ENCODE measurements at places on chromosomes 6 and 20.

DNA sequence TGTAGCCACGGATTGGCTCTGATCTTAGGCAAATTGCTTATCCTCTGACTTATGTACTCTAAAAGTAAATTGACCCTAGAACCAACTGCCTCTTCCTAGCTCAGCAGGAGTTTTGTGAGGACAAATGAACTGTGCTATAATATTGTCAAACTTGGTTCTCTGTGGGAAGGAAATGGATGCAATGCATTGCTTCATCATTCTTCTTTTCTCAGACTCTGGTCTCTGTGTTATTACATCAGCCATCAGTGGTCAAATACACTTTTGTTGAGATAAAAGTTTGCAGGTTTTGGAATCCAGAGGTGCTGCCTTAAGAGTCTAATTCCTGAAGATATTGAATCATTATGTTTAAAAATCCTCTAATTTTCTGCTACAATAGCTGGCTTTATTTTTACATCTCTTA, 64.9 kb downstream of the SLC24A3 start:
- no peak overlapping the region for H3K4me3 ChIP-seq
- no peaks in the 10 kb centered on the region for H3K27me3 ChIP-seq
- DNase-seq: no peak
- H3K36me3 ChIP-seq: no peaks in the 10 kb centered on the region

DNA sequence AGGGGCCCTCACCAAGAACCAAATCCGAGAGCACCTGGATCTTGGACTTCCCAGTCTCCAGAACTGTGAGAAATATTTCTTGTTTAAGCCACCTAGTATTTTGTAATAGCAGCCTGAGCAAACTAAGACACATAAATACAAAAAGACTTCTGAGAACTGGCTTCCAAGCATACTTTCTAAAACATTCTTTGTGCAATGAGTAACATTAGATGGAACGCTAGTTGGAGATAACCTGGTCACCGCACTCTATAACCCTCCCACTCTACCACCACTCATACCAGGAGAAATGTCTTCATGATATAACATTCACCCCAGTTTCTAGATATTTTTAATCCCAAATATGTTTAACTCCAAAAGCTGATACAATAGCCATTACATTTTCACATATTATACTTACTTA, 169.5 kb upstream of the THEMIS start:
- DNase-seq: no peak
- H3K27ac ChIP-seq: no peak overlapping the region
- H3K4me3 ChIP-seq: no peak overlapping the region
- no peaks in the 10 kb centered on the region for H3K4me1 ChIP-seq

DNA sequence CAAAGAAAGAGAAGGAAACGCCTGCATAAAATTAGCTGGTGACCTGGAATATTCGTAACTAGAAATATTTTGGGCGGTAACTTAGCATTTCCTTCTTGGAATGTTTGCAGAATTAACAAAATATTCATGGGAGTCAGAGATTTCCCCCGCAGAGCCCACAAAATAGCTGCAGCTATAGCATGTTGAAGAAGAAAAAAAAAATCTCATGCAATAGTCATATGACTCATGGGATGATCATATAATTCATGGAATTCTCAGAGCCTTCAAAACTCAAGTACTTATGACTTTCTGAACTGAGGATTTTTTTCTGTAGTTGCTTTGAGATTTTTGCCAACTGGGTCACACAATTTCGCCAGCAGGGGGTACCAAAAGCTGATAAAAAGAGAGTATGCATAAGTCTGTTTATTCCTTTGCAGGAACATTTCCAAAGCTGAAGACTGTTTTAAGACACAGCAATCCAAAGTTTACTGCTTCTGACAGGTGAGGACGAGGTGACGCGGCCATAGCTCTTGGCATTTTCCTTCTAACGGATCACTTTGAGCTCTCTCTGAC, 586.0 kb upstream of the CHD6 start:
- no peaks in the 10 kb centered on the region for H3K4me1 ChIP-seq
- H3K4me3 ChIP-seq: no peak overlapping the region
- no peak overlapping the region for H3K27ac ChIP-seq
- H3K27me3 ChIP-seq: no peaks in the 10 kb centered on the region
- no peak for DNase-seq

GRCh38 chr6:39543950-39544349, 181.3 kb downstream of the KIF6 start:
- no peak overlapping the region for H3K27ac ChIP-seq
- H3K4me1 ChIP-seq: no peaks in the 10 kb centered on the region
- H3K36me3 ChIP-seq: no peaks in the 10 kb centered on the region
- no peak overlapping the region for H3K4me3 ChIP-seq
- H3K27me3 ChIP-seq: no peaks in the 10 kb centered on the region
- DNase-seq: no peak

- H3K4me1 ChIP-seq: no peaks in the 10 kb centered on the region
- H3K27me3 ChIP-seq: no peaks in the 10 kb centered on the region
- no peak for DNase-seq
- H3K4me3 ChIP-seq: no peak overlapping the region
- no peak overlapping the region for H3K27ac ChIP-seq
Observed at GRCh38 chr20:3011752-3012151, 31.7 kb upstream of the GNRH2 start.

DNA sequence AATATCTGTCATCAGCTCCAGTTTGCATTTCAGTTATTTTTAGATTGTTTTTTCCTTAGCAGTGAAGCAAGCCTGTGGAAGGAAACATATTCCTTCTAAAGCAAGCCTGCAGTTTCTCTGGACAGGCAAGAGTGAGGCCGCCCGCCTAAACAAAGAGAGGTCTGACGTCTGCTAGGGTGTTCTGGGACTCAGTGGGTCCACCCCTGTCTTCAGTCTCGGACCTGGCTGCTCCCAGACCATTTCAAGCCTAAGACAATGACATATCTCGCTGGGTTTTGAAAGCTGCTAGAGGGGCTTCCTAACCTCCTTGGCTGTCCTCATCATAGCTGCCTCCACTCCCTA, 36.8 kb upstream of the RNF24 start:
- no peak overlapping the region for H3K27ac ChIP-seq
- DNase-seq: no peak
- H3K36me3 ChIP-seq: no peaks in the 10 kb centered on the region
- H3K4me1 ChIP-seq: no peaks in the 10 kb centered on the region
- H3K27me3 ChIP-seq: no peaks in the 10 kb centered on the region

- no peaks in the 10 kb centered on the region for H3K36me3 ChIP-seq
- H3K27me3 ChIP-seq: no peaks in the 10 kb centered on the region
- no peak overlapping the region for H3K4me3 ChIP-seq
- no peak overlapping the region for H3K27ac ChIP-seq
Observed at GRCh38 chr6:11812951-11813350, 34.3 kb upstream of the ADTRP start.

- no peak overlapping the region for H3K4me3 ChIP-seq
- H3K4me1 ChIP-seq: no peaks in the 10 kb centered on the region
- no peak for DNase-seq
- no peaks in the 10 kb centered on the region for H3K36me3 ChIP-seq
- no peaks in the 10 kb centered on the region for H3K27me3 ChIP-seq
Observed at GRCh38 chr6:53309901-53310300, 38.8 kb downstream of the ELOVL5 start.

GRCh38 chr6:69732640-69733039, 64.2 kb downstream of the LMBRD1 start:
- no peak overlapping the region for H3K4me3 ChIP-seq
- H3K27me3 ChIP-seq: no peaks in the 10 kb centered on the region
- no peaks in the 10 kb centered on the region for H3K36me3 ChIP-seq
- no peak for DNase-seq
- H3K4me1 ChIP-seq: no peaks in the 10 kb centered on the region
- no peak overlapping the region for H3K27ac ChIP-seq

GRCh38 chr20:59640267-59640666, 35.9 kb downstream of the PHACTR3 start:
- H3K27ac ChIP-seq: no peak overlapping the region
- DNase-seq: no peak
- no peak overlapping the region for H3K4me3 ChIP-seq

GRCh38 chr6:152428126-152428525, 209.0 kb downstream of the SYNE1 start:
- no peaks in the 10 kb centered on the region for H3K4me1 ChIP-seq
- no peak overlapping the region for H3K27ac ChIP-seq
- DNase-seq: no peak
- no peak overlapping the region for H3K4me3 ChIP-seq

DNA sequence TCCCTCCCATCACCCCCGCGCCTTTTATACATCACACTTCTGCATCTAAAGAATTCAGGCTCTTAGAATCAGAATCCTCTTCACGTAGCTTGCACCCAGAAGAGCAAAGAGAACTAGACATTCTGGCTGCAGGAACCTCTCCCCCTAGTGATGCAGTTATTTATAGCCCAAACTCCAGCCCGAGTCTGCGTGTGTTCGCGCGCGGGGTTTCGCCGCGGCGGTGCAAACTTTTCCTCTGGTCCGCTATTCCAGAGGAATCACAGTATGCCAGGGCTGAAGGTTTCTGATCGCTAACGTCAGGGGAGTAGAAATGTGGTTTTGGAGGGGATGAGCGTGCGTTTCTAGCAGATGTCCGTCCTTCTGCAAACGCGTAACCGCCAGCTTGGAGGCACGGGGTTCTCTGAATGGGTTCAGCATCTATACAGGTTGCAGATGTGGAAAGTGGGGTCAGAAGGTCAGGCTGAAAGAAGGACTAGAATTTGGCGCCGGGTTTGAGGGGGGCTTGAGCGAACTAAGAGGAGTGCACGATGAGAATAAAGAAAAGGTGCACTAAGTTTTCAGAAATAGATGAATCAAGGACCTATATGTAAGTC, 1.8 kb downstream of the EPHA7 start:
- no peaks in the 10 kb centered on the region for H3K36me3 ChIP-seq
- H3K27ac ChIP-seq: no peak overlapping the region
- no peaks in the 10 kb centered on the region for H3K4me1 ChIP-seq
- no peak for DNase-seq
- peaks cover 3% of the 10 kb centered on the region for H3K27me3 ChIP-seq

- H3K27me3 ChIP-seq: no peaks in the 10 kb centered on the region
- peaks cover 6% of the 10 kb centered on the region for H3K4me1 ChIP-seq
- H3K36me3 ChIP-seq: no peaks in the 10 kb centered on the region
- H3K4me3 ChIP-seq: no peak overlapping the region
Observed at GRCh38 chr6:170155464-170156196, 135.2 kb downstream of the DLL1 start.

- peak; percentile 89 for DNase-seq
- H3K4me1 ChIP-seq: peaks cover 7% of the 10 kb centered on the region
- no peaks in the 10 kb centered on the region for H3K27me3 ChIP-seq
- H3K27ac ChIP-seq: peak overlapping the region; percentile 99
- H3K36me3 ChIP-seq: no peaks in the 10 kb centered on the region
Observed at GRCh38 chr6:3750317-3751076, 1.0 kb downstream of the PXDC1 start.

GRCh38 chr20:31815408-31816188, 3.6 kb upstream of the MYLK2 start:
- no peak for DNase-seq
- no peaks in the 10 kb centered on the region for H3K4me1 ChIP-seq

DNA sequence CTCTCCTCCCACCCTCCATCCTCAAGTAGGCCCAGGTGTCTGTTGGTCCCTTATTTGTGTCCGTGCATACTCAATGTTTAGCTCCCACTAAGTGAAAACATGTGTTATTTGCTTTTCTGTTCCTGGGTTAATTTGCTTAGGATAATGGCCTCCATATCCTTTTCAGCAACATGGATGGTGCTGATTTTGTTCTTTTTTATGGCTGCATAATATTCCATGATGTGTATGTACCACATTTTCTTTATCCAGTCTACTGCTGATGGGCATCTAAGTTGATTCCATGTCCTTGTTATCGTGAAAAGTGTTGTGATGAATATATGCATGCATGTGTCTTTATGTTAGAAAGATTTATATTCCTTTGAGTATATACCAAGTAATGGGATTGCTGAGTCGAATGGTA, 314.9 kb upstream of the IRAK1BP1 start:
- no peak overlapping the region for H3K27ac ChIP-seq
- no peaks in the 10 kb centered on the region for H3K4me1 ChIP-seq
- DNase-seq: no peak
- H3K36me3 ChIP-seq: no peaks in the 10 kb centered on the region
- no peaks in the 10 kb centered on the region for H3K27me3 ChIP-seq

DNA sequence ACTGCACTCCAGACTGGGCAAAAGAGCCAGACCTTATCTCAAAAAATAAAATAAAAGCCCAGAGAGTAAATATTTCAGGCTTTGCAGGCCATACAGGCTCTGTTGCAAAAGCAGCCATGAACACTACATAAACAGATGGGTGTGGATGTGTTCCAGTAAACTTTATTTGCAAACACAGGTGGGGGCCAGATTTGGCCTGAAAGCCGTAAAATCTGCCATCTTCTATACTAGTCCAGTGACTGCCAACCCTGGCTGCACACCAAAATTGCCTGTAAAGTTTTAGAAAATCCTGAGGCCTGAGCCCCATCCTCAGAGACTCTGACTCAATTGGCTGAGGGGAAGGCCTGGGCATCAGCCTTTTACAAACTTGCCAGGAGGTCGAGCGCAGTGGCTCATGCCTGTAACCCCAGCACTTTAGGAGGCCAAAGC, 103.6 kb downstream of the ZMYND8 start:
- no peak for DNase-seq
- no peaks in the 10 kb centered on the region for H3K4me1 ChIP-seq
- no peak overlapping the region for H3K27ac ChIP-seq
- H3K36me3 ChIP-seq: peaks cover 10% of the 10 kb centered on the region

DNA sequence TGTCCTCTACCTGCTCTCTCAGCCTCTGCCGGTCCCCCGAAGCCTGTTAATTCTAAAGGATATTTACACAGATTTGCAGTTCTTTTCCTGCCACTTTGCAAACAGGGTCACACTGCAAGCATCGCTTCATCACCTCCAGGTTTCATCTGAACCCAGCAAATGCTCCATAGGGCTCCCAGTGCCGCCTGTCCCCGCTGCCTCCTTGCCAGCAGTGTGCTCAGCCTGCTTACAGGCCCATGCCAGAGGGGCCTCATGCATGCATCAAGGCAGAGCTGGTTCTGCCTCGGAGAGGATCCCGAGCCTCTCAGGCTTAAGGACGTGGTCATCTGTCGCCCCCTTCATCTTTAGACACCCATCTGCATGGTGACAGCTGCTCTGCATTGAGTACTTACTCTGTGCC, 10.5 kb downstream of the SIRPA start:
- no peaks in the 10 kb centered on the region for H3K36me3 ChIP-seq
- no peaks in the 10 kb centered on the region for H3K4me1 ChIP-seq
- H3K27me3 ChIP-seq: no peaks in the 10 kb centered on the region

- DNase-seq: no peak
- H3K36me3 ChIP-seq: no peaks in the 10 kb centered on the region
- peak overlapping the region; percentile 53 for H3K4me3 ChIP-seq
- no peaks in the 10 kb centered on the region for H3K4me1 ChIP-seq
- H3K27me3 ChIP-seq: no peaks in the 10 kb centered on the region
- H3K27ac ChIP-seq: no peak overlapping the region
Observed at GRCh38 chr20:25148982-25149846, 46.3 kb upstream of the ENTPD6 start.

Measured in breast epithelium (tissue), 4 donors.